ENCODE measurements at places on chromosomes 5 and 9.
A peak's percentile ranks its signal among the peaks of the same experiment; 100 is the strongest.

DNA sequence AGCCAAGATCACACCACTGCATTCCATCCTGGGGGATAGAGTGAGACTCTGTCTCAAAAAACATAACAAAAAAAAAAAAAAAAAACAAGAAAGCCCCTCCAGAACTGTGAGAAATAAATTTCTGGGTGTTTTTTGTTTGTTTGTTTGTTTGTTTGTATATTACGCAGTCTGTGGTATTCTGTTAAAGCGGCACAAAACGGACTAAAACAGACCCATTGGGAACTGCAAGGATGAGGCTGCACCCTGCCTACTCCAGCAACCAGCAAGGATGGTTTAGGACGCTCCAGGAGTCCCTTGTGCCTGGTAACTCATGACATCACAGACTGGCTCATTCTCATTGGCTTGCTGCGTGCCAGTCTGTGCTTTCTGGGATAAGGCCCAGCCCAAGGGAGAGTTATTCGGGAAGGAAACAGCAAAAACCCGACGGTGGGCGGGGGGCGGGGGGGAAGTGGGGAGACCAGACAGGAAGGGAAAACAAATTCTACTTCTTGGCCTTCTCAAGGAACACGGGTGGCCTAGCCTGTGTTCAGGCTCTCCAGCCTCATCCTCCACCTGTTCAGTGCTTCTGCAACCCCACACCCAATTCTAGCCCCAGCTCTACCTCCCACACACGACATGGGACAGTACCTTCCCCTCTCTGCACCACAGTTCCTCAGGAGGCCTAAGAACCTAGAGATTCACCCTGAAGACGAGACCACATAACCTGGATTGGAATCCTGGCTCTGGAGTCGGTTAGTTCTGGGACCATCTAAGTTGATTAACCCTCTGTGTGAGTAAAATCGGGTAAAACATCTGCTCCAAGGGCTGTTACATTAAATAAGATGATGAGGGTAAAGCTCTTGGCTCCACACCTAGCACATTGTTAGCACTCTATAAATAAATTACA, 2.8 kb downstream of the CD74 start:
- H3K36me3 ChIP-seq, result peaks cover 5% of the 10 kb centered on the region
- peak overlapping the region; percentile 92 for H3K4me3 ChIP-seq
- H3K27ac ChIP-seq, result peak overlapping the region; percentile 97
- H3K4me1 ChIP-seq, result peaks cover 38% of the 10 kb centered on the region
- no peaks in the 10 kb centered on the region for H3K27me3 ChIP-seq

GRCh38 chr5:9344751-9345240, 201.1 kb downstream of the SEMA5A start:
- H3K27me3 ChIP-seq, result no peaks in the 10 kb centered on the region
- no peak for DNase-seq
- no peak overlapping the region for H3K4me3 ChIP-seq

GRCh38 chr5:43664501-43665040, 61.6 kb downstream of the NNT start:
- H3K27ac ChIP-seq, result no peak overlapping the region
- H3K4me1 ChIP-seq, result peaks cover 5% of the 10 kb centered on the region
- no peak for DNase-seq

- H3K4me3 ChIP-seq, result no peak overlapping the region
- no peak for DNase-seq
- H3K27me3 ChIP-seq, result no peaks in the 10 kb centered on the region
- H3K36me3 ChIP-seq, result no peaks in the 10 kb centered on the region
- no peak overlapping the region for H3K27ac ChIP-seq
- H3K4me1 ChIP-seq, result no peaks in the 10 kb centered on the region
These were observed 139.5 kb downstream of the MUSK start for GRCh38 chr9:110807956-110808598.

DNA sequence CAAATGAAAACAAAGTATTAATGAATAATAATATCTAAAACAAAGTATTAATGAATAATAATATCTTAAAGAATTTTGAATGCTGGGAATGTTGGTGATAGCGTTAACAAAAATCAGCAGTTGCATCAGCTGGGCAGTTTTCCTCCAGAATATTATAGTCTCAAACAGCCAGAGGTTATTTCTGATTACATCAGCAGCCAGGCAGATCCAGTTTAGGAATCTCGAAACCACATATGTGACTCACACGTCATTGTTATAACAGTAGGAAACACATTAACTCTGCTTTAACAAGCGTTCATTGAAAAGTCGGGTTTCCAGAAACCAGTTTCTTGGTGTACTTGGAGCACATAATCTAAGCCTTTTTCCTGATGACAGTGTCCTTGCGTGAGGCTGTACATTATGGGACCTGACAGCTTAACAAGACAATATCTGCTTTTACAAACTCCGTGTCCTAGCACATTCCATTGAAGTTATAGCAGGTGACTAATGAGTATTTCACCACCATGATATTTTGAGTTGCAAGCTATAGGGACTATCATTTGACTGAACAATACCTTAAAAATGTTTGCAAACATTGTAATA, 559.5 kb upstream of the KLF4 start:
- H3K27ac ChIP-seq, result no peak overlapping the region
- no peaks in the 10 kb centered on the region for H3K4me1 ChIP-seq
- no peak overlapping the region for H3K4me3 ChIP-seq
- H3K27me3 ChIP-seq, result no peaks in the 10 kb centered on the region

- no peaks in the 10 kb centered on the region for H3K36me3 ChIP-seq
- no peak overlapping the region for H3K4me3 ChIP-seq
- DNase-seq, result no peak
- no peaks in the 10 kb centered on the region for H3K4me1 ChIP-seq
These were observed 147.5 kb upstream of the FGF10 start for GRCh38 chr5:44536650-44537260.

GRCh38 chr9:12502520-12502919, 190.7 kb upstream of the TYRP1 start:
- no peak for DNase-seq
- H3K36me3 ChIP-seq, result no peaks in the 10 kb centered on the region
- no peak overlapping the region for H3K27ac ChIP-seq
- no peaks in the 10 kb centered on the region for H3K27me3 ChIP-seq
- H3K4me3 ChIP-seq, result no peak overlapping the region

GRCh38 chr5:169296419-169297143, 4.4 kb downstream of the SLIT3 start:
- H3K36me3 ChIP-seq, result no peaks in the 10 kb centered on the region
- H3K4me1 ChIP-seq, result peaks cover 3% of the 10 kb centered on the region
- DNase-seq, result no peak

DNA sequence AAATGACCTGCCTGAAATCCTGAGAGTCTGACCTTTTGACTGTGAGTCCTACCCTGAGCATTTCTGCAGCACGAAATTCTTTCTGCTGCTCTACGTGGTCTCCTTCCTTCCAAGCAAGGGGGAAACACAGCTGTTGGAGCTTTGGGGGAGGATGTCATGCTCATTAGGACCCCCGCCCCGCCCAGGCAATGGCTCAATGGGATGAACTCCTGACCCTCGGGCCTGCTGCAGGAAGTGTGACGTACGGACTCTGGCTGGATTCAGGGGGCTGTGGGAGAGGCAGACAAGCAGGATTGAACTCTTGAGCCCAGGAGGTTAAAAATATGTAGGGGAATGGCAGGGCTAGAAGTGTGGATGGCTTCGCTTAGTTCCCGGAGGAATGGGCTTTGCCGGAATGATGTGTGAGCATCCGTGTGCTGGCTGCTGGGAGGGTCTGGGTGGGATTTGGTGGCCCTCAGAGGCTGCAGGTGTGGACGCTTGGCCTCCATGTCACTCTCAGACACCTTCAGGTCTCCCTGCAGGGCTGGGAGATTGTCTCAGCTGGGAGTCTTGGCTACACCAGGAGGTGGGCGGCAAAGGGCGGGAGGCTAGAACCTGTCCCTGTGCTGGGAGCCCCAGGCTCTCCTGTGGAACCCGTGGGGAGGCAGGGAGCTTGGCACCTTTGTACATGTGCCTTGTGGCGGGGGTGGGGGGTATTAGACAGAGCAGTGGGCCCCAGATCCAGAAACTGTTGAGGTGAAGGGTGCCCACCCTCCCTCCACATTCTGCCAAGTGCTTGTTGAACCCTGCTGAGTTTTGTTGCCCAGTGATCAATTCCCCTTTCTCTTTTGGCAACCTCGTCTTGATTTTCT, 26.3 kb downstream of the STC2 start:
- peaks cover 4% of the 10 kb centered on the region for H3K4me1 ChIP-seq
- no peaks in the 10 kb centered on the region for H3K36me3 ChIP-seq
- no peak overlapping the region for H3K27ac ChIP-seq
- H3K4me3 ChIP-seq, result no peak overlapping the region
- no peak for DNase-seq

DNA sequence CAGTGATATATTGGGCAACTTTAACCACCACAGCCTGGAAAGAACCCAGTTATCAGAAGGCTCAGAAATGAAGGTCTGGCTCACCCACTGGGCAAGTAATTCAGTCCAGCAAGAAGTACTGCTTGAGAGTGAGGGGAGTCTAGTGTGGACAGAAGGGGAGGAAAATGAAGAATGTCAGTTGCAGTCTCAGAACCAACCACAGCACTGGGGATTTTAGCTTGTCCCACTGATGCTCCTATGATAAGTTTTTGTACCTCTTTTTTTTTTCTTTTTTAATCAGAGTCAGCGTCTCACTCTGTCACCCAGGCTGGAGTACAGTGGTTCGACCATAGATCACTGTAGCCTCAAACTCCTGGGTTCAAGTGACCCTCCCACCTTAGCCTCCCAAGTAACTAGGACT, 9.4 kb upstream of the CD72 start:
- H3K4me1 ChIP-seq, result peaks cover 2% of the 10 kb centered on the region
- H3K36me3 ChIP-seq, result no peaks in the 10 kb centered on the region
- no peak for DNase-seq
- H3K27me3 ChIP-seq, result no peaks in the 10 kb centered on the region
- no peak overlapping the region for H3K27ac ChIP-seq
- no peak overlapping the region for H3K4me3 ChIP-seq

DNA sequence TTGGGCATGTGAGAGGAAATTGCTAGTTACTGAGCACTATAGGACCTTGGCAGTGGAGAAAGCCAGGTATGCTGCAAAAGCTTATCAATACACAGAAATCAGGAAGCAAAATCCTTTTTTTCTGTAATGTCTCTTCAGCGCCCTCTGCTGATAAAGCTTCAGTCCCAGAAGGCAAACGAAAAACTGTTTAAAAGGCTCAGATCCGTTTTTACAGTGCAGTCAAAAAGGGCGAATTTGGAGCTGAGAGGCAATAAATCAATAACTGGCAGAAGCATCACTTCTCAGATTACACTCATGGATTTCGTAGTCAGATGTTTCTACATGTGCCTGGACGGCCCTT, 1.1 kb upstream of the MAN2A1 start:
- H3K4me1 ChIP-seq, result peaks cover 22% of the 10 kb centered on the region
- H3K4me3 ChIP-seq, result peak overlapping the region; percentile 95
- no peaks in the 10 kb centered on the region for H3K27me3 ChIP-seq

DNA sequence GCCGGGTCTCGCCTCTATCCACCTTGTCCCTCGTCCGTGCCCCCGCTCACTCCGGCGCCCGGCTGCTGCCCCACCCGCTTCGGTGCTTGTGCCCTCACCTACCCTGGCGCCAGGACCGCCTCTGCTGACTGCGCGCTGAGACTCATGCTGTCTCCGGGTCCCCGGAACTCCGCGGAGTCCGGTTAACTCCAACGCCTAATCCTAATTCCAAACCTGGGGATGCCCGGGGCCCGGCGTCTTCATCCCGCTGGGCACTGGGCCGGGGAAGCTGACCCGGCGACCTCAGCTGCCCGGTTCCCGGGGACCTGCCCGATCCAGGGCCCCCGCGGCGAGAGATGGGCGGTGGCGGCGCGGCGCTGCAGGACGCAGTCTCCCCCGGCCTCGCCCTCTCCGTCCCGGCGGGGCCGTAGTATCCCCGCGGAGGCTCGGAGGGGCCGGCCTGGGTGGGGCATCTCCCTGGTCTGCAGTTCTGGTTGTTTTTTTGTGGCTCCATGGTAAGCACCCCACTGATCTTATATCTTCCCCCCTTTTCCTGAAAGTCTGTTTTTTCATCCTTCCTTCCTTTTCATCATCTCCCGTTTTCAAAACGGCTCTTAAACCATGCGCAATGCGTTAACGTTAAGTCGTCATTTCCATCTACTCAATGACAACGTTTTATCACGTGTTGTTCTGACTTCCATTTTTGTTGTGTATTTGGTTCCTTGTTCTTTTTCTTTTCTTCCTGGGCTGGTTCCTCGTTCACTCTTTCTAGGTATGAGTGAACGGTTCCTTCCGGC, 41.1 kb upstream of the PLEKHG4B start:
- H3K4me1 ChIP-seq, result no peaks in the 10 kb centered on the region
- no peak for DNase-seq
- H3K27ac ChIP-seq, result no peak overlapping the region

GRCh38 chr9:135898634-135899407, 8.5 kb downstream of the CAMSAP1 start:
- H3K36me3 ChIP-seq, result peaks cover 2% of the 10 kb centered on the region
- no peaks in the 10 kb centered on the region for H3K27me3 ChIP-seq
- no peak for DNase-seq
- peaks cover 49% of the 10 kb centered on the region for H3K4me1 ChIP-seq

DNA sequence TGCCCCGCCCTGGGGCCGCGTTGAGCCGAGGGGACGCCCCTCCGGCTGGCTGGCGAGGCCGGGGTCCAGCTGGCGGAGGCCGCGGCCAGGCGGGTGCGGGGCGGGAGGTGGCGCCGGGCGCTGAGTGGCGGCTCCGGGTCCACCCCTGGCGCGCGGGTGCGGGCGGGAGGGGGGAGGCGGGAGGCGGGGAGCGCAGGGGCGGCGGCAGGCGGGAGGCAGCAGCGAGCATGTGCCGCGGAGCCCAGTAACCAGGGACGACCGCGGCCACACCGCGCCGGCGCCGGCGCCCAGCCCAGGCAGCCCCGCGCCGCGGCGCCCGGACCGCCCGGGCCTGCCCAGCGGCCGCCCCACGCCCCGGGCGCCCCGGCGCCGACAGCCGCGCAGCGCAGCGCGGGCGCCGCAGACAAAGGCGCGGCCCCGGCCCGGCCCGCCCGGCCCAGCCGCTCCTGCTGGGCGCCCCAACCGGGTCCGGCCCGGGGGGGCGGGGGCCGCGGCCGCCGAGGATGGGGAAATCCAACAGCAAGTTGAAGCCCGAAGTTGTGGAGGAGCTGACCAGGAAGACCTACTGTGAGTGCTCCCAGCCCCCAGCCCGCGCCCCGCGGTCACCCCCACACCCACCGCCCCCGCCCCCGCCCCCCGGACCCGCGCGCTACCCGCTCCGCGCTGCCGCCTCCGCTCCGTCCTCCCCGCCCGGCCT, at the start of gene NCS1:
NCS1 (plus strand) TSS at position 244 of the 697 bp plus-strand sequence; CDS start at position 504, 260 bp downstream.
- peaks cover 13% of the 10 kb centered on the region for H3K27me3 ChIP-seq
- DNase-seq, result no peak
- no peak within 1 kb of the TSS for H3K27ac ChIP-seq
- peaks cover 12% of the 10 kb centered on the region for H3K4me1 ChIP-seq
